ENCODE measurements at places on chromosomes 3 and 15. TPM values are rescaled to one million over a fixed set of nuclear protein-coding genes. Genes with fewer than 3 reads are reported as not detected.

Gene FHIT
- total RNA-seq, result 35.6 TPM

Gene NR1I2
- total RNA-seq, result not detected

Gene SLC22A13
- 1.3 TPM for total RNA-seq

Gene TGM5
- total RNA-seq, result 61.6 TPM
